ENCODE measurements at places on chromosomes 11 and 22.

GRCh38 chr22:46678003-46678657 lies 57.9 kb downstream of the GRAMD4 start:
- DNase-seq: no peak

DNA sequence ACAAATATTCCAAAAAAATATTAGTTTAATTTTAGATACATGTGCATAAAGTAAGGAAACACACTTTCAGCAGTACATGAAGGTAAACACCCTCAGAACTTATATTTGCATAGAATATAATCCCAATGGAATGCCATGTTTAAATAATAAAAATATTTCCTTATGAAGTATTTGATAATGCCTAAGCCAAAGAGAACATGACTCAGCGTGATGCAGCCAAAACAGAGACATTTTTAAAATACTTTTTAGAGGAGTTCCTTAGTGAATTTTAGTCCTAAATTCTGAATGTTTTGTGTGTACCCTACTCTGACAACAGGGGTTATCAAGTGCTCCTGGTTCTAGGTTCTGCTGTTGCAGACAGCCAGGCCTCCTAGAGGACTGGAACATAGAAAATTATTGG lies 39.1 kb upstream of the POU2AF2 start:
- no peak for DNase-seq

- DNase-seq: no peak
Observed at GRCh38 chr11:72781313-72782080, 12.3 kb downstream of the STARD10 start.

DNA sequence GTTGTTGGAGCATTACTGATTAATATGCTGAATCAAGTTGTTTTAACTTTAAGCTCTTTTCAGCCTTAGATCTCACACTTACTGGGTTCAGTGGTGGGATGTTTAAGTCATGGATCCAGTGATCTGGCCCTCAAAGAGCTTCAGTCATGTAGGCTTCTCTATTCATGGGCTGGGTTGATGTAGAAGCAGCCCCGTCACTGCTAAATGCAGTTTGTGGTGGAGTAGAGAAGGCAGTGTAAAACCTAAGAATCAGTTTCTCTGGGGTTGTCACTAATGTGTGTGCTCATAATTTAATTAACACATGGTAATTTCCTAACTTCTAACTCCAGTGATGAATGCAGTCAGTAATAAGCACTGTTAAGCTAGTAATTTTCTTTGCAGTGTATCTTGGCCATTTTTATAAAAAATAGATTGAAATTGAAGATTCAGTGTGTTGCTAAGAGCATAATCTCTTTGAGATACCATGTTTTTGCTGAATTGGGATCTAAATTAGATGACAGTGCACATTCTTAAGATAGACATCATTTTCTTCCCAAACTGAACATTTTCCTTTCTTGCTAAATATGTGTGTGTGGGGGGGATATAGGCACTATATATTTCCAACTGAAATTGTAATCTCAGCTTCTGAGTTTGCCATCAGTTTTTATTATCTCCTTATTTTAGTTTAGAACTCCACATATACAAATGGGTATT lies 9.0 kb downstream of the SPCS2 start:
- DNase-seq: no peak

DNA sequence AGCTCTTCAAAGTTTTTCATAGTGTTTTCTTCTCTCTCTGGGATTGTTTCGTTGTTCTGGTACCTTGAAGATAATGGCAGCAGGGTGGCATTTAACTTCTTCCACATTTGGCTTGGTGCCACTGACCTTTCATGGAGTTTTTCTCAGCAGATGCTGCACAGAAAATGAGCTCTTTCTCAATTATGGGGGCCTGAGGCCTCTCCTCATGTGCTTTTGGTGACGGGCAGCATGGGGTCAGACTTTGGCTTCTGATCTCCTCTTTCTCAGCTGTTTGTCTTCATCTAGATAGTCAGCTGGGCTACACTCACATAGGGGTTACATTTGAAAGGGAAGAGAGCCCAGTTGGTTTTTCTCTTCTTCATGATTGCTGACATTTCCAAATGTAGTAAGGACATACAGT lies 76.3 kb downstream of the FAT3 start:
- DNase-seq: no peak

DNA sequence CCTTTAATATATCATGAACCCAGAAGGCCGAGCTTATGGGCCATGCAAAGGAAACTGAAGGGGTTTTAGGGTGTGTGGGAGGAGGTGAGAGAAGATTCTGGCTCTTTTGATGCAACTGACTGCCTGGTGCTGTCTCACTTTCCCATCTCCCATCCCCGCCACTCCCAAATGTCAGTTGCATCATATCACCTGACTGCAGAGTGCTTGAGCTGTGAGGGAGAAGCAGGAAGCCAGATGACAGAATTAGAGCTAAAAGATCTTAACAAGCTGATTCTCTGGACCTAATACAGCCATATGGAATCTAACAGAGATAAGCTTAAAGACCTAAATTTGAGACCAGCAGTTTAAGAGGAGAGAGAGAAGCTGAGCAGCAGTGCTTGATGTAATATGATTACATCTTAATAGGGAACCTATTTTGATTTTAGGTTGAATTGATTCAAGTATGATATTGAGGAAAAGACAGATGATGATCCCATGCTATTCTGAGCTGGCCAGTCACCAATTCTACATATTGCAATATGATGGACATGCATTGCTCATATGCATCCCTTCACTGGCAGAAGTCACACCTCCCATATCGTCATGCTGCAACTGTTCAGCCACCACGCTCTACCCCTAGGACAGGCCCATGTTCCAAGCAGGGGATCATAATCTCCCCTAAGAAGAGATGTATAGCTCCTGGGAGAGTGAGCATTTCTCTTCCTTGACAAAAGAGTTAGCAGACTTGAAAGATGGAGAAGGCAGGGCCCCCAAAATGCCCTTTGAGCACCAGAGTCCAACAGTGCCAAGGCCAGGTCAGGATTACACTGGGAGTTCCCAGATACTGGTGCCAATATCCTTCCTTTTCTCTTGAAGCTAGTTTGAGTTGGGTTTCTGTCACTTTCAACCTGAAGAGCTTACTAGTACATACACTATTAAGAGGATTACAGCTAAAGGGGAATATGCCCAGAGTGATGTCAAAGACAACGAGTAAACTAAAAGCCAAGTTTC lies 44.9 kb downstream of the PLEKHA7 start:
- DNase-seq: no peak

GRCh38 chr11:46661836-46662235 lies 38.6 kb downstream of the ARHGAP1 start:
- no peak for DNase-seq

GRCh38 chr22:39205344-39206021 lies 39.3 kb downstream of the PDGFB start:
- no peak for DNase-seq

DNA sequence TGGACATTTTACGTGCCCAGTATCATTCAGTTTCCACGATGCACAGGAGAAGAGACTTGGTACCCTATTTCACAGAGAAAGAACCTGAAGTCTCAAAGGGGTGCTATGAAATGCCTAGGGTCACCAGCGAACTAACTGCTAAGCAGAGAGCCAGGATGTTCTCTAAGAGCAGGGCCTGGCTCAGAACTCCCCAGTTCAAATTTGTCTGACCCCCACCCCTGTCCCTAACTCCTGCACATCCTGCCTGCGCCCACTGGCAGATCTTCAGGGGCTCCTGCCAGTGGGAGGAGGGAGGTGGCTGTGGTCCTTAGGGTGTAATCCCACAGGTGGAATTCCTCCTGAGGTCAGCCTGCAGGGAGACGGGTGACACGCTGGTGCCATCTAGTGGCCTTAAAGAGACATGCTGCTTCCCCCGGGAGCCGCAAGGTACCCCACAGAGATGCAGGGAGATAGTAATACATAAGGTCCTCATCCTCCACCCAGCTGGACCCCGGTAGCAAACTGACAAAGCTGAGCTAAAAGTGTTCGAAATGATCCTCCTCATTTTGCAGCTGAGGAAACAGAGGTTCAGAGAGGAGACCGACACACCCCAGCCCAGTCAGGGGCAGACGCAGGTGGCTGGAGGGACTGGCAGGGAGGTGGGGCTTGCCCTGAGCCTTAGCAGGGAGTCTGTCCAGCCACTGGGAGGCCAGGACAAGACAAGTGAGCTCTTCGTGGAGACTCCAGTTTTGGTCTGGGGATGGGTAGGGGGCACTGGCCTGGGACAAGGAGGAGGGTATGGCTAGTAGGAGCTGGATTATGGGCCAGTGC lies 34.1 kb downstream of the MB start:
- peak; percentile 89 for DNase-seq

- DNase-seq: no peak
Observed at GRCh38 chr11:8259306-8259959, 4.2 kb downstream of the LMO1 start.
